Erythroblast (primary cell): ENCODE measurements at places on chromosomes 5 and 9.

DNA sequence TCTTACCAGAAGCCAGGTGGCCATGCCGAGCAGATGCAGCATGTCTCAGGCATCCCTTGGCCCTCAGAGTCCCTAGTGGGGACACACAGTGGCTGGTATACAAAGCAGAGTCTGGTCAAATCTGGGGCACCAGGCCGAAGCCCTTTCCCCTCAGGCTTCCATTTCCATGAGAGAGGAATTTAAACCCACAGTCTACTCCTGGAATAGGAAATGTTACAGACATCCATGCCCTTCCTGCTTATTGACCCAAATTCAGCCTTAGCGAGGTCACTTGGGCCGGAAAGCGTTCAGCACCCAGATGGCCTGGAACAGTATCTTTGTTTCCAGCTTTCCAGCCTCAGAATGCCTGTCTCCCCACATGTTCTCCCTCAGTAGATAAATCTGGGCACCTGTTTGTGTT, 131.7 kb downstream of the PIP5K1B start:
- DNase-seq = no peak

DNA sequence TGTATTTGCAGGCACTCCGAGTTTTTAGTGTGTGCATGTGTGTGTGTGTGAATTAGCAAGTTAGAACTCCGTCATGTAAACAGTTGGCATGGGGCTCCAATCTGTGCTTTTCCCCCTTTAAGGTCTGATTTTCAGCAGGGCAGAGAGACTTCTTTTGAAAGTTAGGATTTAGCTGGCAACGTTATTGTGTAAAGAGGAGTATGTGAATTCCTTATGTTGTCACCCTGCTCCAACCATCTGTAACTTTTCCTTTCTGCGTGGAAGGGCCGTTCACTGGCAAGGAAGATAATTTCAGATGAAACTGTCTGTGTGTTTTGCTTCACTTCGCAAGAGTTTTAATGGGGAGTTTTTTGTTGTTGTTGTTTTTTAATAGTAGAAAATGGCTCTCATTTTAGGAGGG, 332 bp downstream of the SGCD start:
- no peak for DNase-seq

- no peak for DNase-seq
These were observed 77.6 kb upstream of the TMC1 start for GRCh38 chr9:72443855-72444254.

- no peak for DNase-seq
These were observed 35.9 kb upstream of the IRX4 start for GRCh38 chr5:1918488-1919208.

GRCh38 chr9:96491880-96492525, 42.0 kb downstream of the HABP4 start:
- DNase-seq = no peak

DNA sequence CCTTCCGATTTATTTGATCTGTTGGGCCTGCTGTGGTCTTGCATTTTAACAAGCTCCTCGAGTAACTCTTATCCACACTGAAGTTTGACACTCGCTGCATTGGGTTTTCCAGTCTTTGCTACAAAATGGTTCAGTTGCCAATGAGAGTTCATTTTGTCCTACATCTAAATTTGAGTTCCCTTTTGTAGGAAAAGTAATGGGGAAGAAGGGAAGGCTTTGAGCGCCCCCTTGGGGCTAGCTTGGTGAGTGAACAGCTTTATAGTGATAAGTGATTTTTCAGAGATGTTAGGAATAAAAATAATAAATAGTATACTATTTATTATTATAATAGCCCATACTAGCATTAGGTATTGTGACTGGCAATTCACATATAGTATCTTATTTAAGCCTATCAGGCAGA, 89.9 kb upstream of the GNAQ start:
- DNase-seq = peak; percentile 54

DNA sequence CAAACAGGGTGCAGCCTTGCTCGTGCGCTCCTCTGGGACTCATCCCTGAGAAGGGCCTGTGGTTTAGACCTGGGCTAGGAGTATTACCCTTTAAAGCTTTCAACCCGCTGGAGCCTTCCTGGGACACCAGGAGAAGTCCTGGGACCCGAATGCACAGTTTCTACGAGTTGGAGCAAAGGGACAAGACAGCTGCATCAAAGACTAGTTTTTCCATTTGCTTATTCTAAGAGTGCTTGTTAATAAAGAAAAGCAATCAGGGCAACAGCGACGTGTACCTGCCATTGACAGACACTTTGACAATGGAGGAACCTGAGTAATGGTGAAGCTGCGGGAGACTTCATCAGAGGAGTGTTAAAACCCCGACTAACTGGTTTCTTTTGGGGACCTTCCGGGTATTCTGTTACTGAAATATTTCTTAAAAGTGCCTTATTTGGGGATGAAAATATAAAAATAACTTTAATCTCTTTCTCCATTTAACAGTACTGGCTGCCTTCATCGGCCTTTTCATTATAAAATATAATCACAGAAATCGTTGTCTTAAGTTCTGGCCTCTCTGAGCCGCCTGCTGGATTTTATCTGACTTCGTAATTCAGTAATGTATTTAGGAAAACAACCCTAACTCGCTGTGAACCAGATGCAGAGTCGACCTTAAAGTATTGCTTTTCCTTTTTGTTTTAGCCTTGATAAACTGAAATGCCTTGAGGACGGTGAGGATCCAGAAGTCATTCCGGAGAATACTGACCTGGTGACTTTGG, 732 bp downstream of the SNAPC3 start:
- peak; percentile 51 for DNase-seq

GRCh38 chr5:79436821-79437220, 77.1 kb downstream of the HOMER1 start:
- no peak for DNase-seq

- peak; percentile 70 for DNase-seq
These were observed 123.6 kb downstream of the PALM2AKAP2 start for GRCh38 chr9:109903515-109904138.

GRCh38 chr9:14349146-14349446, 35.2 kb upstream of the NFIB start:
- DNase-seq = no peak

DNA sequence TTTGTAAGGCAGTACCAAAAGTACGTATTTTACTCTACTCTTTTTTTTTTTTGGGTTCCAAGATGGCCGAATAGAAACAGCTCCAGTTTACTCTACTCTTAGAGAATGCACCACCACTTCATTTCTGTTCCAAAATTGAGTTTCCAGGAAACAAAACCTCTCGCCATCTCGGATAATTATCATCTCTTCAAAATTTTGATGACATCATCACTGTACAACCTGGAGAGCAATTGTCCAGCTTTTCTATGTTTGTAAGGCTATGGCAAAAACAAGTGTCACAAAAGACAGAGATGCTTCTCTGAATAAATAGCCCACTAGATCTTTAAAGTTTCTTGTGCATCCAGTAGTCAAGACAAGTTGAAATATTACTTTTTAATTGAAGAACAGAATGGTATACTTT, 1631.9 kb upstream of the CDH6 start:
- DNase-seq = no peak

DNA sequence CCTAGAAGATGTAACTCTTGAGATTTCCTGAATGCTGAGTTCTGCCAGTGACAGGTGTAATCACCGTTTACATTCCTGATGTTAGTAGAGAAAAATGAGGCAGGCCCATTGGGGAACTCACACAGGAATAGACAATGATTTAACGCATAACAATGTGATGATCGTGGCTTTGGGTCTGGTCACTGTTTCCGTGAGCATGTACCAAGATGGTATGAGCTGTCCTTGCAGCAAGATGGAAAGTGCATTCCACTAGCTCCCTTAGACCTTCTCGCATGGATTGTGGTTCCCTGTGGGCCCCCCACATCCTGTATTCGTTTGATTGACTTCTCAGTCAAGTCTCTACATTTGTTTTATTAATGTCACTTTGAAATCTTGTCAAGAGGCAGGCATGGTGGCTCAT, 124.0 kb upstream of the DAP start:
- DNase-seq = no peak
